ENCODE measurements at places on chromosomes 16 and 17. TPM values are rescaled to one million over a fixed set of nuclear protein-coding genes. Genes with fewer than 3 reads are reported as not detected.
A peak's percentile ranks its signal among the peaks of the same experiment; 100 is the strongest.

DNA sequence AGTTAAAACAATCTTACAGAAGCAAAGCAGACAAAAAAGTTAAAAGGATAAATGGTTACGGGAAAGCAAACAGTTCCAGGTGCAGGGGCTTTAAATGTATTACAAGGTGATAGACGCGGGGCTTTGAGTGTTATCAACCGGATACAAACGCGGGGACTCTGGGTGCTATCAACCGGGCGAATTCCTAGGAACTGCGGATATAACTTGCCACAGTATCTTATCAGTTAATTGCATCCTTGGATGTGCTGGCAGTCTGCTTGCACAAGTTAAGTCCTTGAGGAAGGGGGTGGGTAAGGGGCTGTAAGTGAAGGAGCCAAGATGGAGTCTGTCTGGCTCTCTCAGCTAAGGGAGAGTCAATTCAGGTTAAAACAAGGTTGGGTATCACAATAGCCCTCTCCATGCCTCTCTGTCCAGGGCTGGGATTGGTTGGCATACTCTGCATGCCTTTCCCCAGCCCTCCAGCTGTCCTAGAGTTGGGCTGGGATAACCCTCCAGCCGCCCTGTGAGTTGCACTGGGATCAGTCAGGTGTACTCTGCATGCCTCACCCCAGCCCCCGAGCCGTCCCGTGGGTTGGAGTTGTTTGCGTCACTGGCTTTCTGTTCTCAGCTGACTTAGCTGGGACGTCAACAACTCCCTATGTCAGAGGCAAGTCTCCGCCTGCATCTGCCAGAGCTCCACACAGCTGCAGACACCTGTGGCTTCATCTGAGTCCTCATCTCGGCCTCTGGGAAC is 40.9 kb downstream of the TMEM235 start:
- DNase-seq: peak; percentile 80

- no peak for DNase-seq
Observed at GRCh38 chr17:7750321-7750821, 32.8 kb downstream of the DNAH2 start.

- DNase-seq: no peak
Observed at GRCh38 chr17:66900126-66901010, 64.1 kb upstream of the CACNG4 start.

GRCh38 chr17:71063559-71063958 is 894.2 kb downstream of the KCNJ2 start:
- DNase-seq: no peak

DNA sequence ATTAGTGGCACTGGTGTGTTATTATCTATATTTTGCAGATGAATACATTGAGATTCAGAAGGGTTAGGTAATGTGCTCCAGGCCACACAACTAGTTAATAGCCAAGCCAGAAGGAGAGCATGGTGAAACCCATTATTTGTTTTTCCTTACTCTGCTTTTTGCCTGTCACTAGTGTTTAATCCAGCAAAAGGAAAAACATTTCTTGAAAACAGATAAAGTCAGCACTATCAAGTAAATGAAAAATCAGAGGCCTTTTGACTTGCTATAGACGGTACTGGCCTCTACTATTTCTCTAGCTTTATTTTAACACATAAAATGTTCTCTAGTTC is 4.8 kb downstream of the PITPNC1 start:
- no peak for DNase-seq

GRCh38 chr17:78818932-78819331 is 21.7 kb downstream of the USP36 start:
- no peak for DNase-seq

DNA sequence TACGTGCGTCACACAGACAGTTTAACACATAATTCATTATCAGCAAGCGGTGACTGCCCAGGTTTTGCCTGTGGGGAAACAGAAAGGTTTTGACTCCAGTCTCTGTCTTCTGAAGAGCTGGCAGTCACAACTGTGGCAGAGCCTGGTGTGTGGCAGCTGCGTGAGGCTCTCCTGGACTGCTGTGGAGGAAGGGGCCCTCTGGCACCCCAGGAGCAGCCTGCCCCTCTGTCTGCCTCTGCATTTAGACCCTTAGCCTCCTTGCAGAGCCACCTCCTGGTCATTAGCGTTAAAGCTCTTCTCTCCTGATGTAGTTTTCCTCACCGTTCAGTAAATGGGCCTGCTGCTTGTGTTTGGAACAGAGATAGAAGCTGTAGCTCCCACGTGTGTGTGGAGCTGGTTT is 10.9 kb downstream of the RAB40C start:
- no peak for DNase-seq

DNA sequence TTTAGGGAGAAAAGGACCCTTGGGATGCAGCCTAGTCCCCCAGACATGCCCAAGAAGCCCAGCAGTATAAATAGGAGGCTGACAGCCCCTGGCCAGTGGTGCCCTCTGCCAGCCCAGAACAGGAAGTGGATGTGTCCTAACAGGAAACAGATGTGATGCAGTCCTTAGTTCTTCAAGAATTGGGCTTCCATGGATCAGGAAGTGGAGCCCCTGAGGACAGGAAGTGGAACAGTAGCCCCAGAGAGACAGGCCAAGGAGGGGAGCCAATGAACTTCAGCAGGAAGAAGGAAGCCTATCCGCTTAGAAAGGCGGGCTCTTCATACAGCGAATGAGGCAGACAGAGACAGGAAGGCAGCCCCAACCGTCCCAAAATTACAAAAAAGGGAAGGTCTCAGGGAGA is 7.2 kb downstream of the CTF1 start:
- DNase-seq: no peak

DNA sequence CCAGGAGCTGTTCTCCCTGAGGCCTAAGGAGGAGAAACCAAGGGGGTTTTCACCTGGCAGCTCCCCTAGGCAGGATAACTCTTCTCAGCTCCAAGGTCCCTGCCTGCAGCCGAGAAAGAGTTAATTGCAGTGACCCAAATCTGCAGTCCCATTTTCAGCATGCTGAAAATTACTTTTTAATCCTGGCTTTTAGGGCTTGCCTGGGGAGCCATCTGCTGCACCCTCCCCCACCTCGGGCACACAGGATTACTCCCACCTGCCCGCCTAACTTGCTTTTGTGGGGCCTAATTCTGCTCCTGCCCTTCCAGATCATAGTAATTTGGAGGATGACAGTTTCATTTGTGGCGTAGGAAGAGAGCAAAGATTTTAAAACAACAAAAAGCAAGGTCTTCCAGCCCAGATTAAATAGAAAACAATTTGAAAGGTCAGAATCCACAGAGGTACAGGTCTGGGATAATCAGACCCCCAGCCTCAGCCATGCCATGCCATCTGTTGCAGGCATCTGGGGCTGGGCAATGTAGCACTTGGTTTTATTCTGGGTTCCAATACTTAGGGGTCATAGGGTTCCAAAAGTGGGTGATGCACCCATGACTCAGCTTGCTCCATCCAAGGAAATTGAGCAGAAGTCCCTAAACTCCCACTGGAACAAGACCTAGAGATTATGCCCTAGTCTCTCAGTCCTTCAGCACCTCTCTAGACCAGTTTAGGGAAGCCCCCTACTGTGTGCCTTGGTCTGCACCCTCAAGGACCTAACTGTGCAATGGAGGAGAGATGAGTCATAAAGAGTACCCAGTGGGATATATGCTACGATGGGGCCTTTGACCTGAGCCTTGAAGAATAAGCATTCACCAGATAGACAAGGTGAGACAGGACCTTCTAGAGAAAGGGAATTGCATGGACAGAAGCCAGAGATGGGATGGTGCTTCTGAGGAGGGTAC is 64.5 kb upstream of the NLK start:
- no peak for DNase-seq

DNA sequence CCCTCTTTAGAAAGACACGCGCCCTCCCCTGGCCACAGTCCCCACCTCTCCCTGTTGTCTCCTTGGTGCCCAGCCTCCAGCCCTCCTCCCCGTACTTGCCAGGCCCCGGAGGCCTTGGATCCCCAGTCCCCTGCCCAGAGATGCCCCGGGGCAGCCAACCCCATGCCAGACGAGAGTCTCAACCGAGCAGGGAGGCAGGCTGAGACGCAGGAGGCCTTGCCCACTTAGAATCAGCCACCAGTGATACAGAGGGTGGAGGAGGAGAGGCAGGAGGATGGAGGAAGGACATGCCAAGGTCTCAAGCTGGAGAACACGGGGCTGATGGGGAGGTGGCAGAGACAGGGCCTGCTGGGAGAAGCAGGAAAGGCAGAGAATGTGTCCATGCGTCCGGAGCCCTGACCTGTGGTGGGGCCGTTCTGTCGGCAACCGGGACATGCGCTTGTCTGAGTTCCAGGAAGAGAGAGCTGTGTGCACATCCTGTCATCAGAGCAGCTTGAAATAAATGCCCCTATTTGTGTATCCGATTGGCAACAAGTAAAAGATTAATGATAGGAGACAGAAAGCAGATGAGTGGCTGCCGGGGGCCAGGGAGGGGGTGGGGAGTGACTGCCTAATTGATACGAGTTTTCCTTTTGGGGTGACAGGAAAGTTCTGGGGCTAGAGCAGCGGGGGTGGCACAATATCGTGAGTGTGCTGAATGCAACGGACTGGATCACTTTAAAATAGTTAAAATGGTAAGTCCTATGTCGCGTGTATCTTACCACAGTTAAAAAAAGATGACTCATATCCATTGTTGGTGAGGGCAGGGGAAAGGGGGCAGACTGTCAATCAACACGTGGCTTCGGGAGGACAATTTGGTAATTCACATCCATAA is 44.7 kb upstream of the MEAK7 start:
- DNase-seq: no peak

DNA sequence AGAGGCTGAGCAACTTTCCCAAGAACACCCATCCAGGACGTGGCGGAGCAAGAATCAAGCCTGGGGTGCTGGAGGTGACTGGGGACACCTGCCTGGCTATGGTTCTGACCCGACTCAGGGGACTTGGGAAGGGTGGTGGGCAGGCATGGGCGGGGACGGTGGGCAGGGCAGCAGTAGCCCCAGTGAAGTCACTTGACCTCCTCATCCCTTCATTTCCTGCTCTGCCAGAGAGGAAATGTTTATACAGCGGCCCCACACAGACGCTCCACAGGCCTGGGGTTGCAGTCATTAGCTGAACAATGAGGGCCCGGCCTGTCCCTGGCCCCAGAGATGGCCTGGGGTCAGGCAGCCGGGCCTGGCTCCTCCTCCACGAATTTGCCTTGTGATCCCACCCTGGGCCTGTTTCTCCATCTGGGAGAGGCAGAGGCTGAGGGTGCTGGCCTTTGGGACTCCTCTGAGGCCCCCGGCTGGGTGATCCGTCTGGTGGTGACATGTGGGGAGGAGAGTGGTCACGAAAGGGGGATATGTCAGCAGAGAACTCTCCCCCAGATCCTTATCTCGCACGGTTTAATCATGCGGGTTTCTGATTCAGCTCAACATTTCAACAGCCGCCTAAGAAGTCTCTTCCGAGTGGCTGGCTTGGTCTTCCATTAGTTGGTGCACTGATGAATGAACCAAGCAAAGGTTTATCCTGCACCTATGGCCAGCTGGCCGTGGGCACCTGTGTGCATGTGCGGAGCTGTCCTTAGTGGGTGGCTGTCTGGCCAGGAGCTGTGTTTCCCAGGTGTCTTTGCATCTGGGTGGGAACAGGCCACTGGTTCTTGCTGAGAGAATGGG is 175.9 kb downstream of the IRF8 start:
- DNase-seq: no peak

GRCh38 chr16:9384141-9384540 is 292.7 kb downstream of the HAPSTR1 start:
- no peak for DNase-seq

The HSD17B2 gene
- 11.2 TPM for polyA plus RNA-seq

The CA7 gene
- polyA plus RNA-seq: 0.65 TPM

The KRT33A gene
- not detected for polyA plus RNA-seq

The PTX4 gene
- polyA plus RNA-seq: not detected

The TMEM114 gene
- not detected for polyA plus RNA-seq

The VMO1 gene
- polyA plus RNA-seq: 0.33 TPM

The ST6GALNAC1 gene
- polyA plus RNA-seq: 0.28 TPM

The TBX6 gene
- polyA plus RNA-seq: 1.1 TPM

All from left kidney (tissue), 8 donors.